ENCODE measurements at places on chromosomes 5 and 9.

- no peak for DNase-seq
Measured at GRCh38 chr9:95075700-95076099, 241.8 kb downstream of the FANCC start.

GRCh38 chr5:41279040-41279439, 65.7 kb upstream of the C6 start:
- DNase-seq: no peak

DNA sequence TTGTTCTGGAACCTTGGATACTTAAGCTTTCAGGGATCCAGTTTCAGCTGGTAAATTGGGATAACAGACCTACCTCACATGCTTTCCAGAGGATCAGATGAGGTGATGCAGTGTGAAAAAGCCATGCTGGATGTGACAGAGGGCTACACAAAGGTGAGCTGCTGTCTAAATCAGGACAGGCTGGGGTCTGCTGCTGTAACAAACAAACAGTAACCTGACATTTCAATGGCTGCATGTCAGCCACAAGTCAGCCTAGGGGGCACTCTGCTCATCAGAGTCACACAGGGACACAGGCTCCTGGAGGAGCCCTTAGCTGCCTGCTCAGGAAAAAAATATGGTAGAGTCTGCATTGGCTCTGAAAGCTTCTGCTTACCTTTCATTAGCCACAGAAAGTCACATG, 66.7 kb upstream of the EGFLAM start:
- DNase-seq: no peak

DNA sequence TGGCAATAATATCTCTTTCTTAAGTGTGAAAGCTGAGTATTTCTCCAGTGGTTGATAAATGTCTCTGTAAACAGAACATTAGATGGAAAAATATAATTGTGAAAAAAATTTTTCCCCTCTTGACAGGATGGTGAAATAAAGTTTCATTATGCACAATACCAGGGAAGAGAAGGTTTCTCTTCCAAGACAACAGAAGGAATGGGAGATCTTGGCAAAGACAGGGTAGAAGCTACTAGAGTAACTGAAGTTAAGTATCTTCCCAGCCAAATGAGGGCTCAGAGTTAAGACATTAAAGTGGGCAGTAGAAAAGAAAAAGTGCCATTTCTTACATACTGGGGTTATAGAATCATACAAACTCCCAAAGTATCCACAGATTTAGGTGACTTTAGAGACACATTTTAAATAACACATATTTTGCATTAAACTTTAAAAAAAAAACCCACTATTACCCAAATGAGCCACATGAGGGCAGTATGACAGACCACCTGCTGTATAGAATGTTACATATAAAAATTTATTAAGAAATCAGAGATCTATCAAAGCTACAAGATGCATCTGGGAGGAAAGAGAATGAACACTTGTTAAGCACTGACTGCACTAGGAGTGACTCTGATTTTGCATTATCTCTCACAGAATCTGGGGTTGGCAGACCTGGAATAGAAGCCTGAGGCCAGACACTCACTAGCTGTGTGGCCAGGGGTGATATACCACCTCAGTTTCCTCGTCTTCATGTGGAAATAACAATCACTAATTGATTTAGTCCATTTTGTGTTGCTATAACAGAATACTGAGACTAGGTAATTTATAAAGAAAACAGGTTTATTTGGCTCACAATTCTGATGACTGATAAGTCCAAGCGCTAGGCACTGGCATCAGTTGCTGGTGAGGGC, 98.5 kb downstream of the ARSB start:
- no peak for DNase-seq

- no peak for DNase-seq
Measured at GRCh38 chr5:87241555-87241954, 26.1 kb upstream of the RASA1 start.

GRCh38 chr5:6356578-6357164, 21.7 kb downstream of the MED10 start:
- DNase-seq: no peak

GRCh38 chr5:65213921-65214525, 267.7 kb downstream of the ADAMTS6 start:
- DNase-seq: no peak

- no peak for DNase-seq
Measured at GRCh38 chr5:107532916-107533315, 137.8 kb downstream of the EFNA5 start.

DNA sequence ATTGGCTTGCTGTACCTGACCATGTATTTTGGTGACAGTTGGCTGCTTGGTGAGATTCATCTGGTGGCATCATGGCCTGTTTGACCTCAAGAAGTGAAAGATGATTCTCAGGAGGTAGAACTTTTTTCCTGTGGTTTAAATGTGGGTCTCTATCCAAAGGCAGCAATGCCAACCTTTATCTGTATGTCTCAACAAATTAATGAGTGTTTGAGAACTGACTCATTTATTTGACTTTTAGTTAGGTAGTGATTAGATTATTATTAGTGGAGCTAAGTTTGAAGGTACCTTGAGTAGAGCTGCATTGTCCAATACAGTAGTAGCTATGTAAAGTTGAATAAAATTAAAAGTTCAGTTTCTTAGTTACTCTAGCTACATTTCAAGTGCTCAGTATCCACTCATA, 48.2 kb downstream of the TLE4 start:
- DNase-seq: no peak

DNA sequence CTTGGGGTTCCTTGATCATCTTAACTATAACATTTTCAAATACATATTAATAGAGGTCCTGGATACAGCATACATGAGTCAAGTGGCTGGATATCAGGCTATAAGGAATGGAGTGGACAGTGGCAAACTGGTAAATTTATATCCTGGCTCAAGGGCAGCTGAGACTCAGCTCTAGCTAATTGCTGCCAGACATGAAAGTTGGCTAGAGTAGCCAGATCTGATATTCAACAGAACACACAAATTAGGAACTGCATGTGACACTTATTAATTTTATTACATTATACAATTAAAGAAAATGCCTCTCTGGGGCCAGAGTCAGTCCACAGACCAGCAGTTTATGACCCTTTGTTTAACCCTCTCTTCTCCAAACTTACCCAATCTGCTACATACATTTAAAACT, 206.5 kb downstream of the KCTD16 start:
- DNase-seq: no peak

DNA sequence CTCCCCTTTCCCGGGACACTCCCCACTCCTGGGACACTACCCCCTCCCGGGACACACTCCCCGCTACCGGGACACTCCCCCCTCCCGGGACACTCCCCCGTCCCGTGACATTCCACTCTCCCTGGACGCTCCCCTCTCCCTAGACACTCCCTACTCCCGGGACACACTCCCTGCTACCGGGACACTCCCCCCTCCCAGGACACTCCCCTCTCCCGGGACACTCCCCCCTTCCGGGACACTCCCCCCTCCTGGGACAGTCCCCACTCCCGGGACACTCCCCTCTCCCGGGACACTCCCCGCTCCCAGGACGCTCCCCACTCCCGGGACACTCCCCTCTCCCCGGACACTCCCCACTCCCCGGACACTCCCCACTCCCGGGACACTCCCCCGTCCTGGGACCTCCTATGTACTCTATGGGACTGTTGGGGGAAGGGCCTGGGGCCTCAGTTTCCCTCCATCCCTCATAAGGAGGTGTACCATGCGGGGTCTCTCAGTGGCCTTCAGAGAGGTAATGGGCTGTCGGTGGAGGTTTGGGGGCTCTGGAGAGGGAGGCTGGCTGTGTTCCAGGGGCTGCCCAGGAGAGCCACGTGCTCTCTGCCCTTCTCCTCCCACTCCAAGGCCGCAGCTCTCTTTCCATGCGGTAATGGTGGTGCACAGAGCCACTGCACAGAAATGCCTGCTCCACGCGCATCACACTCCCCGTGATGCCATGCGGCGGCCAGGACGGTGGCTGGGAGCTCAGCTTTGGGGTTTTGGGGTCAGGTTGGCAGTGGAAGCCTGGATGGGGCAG, 96.2 kb downstream of the RXRA start:
- no peak for DNase-seq

GRCh38 chr9:129934041-129934591, 98.9 kb downstream of the USP20 start:
- no peak for DNase-seq

Data from stimulated activated CD4-positive, alpha-beta T cell treated with anti-CD3 and anti-CD28 coated beads, Interleukin-2, amount 100 ng/mL, for 4 hours (primary cell).